ENCODE measurements at places on chromosomes 5 and 9.

DNA sequence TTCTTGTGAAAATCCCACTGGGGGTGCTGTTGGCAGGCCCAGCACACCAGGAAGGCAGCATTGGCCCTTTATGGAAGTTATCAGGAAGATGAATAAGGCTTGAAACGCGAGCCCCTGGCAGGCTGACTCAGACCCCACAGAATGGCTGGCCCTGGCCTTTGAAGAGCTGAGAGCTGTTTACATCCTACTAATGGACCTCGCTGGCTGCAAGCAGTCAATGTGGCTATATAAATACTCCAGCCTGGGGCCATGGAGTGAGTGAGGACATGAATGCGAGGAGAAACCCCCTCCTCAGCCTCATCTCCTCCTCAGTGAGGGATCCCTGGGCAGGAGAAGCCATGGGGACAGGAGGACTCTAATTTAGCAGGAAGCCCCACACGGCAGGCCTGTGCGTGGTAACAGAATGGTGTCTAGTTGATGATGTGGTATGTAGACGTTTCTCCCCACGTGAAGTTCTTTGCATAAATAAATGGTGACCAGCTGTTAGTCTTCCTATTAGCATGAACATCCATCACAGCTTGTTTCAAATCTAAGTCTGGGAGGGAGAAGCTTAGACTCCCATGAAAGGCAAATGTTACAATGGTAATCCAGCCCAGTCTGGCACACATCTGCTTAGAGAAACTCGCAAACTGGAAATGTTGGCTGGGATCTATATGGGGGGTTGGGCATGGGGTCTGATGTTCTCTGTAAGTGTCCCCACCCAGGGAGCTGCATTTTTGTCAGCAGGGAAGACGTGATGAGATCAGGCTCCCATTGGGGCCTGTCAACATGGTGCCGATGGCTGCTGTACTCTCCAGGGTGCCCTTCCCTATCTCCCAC, 175.1 kb upstream of the PITX1 start:
- peak; percentile 43 for DNase-seq

- no peak for DNase-seq
Measured at GRCh38 chr5:42579320-42579719, 156.1 kb downstream of the GHR start.

DNA sequence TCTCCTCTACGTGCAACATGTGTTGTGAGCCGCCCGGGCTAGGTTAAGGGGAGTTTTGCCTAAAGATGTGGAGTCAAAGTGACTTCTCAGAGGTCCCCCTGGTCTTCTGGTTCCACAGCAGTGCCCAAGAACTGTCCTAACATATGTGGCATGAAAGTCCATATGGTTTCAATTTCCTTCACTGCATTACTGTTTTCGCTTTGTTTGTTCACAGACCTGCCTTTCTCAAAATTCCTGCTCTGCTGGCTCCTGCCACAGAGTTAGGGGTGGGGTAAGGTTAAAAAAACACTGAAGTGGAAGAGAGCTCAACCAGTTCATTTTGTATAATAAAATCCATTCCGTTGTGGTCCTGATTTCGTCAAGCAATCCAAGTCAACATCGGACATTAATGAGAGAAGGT, 289.4 kb downstream of the DMAC1 start:
- no peak for DNase-seq

DNA sequence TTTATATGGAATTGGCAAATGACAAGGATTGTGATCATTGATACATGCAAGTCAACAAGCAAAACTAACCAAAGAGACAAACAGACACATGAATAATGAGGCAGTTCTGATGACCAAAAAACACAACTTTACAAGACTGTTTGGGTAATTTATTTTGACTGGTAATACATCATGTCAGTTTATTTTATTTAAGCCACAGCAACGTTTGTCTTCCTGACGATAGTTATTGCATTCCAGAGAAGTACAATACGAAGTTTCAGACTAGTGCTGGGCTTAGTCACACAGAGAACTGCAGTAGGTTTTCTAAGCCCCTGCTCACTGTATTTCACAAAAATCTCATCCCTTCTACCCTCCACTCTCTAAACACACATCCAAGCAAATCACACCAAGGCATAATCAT, 514.2 kb downstream of the RAB3C start:
- DNase-seq = no peak

GRCh38 chr9:127183814-127184582, 61.6 kb upstream of the ANGPTL2 start:
- DNase-seq = no peak

Data from NCI-H146 (cell line).